ENCODE measurements at places on chromosomes 1 and 21.

DNA sequence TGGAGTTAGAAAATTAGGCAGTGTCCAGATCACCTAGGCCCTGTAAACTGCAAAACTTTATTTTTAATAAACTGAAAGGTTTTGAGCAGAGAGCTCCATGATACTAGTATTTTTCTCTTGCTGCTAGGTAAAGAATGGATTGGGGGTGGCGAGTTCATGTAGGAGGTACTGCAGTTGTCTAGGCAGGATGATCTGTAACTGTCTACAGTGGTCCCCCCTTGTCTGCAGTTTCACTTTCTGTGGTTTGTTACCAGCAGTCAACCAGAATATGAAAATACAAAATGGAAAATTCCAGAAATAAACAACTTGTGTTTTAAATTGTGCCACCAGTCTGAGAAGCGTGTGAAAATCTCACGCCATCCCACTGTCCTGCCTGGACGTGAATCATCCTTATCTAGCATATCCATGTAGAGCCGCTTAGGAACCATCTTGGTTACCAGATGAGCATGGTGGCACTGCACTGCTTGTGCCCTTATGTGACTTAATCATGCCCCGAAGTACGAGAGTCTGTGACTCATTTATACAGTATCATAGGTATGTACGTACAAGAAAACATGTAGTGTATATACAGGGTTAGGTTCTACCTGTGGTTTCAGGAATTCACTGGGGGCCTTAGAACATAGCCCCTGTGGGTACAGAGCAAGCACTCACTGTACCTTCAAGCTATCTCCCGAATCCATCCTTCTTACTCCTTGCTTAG, 94.2 kb downstream of the AHCTF1 start:
- DNase-seq = no peak

GRCh38 chr1:70504821-70505193, 93.7 kb downstream of the CTH start:
- no peak for DNase-seq

- no peak for DNase-seq
Observed at GRCh38 chr1:47971385-47972160, 25.6 kb downstream of the TRABD2B start.

GRCh38 chr1:175612286-175612685, 131.1 kb downstream of the TNR start:
- DNase-seq = no peak

GRCh38 chr1:107231291-107231690, 90.5 kb downstream of the NTNG1 start:
- DNase-seq = no peak

DNA sequence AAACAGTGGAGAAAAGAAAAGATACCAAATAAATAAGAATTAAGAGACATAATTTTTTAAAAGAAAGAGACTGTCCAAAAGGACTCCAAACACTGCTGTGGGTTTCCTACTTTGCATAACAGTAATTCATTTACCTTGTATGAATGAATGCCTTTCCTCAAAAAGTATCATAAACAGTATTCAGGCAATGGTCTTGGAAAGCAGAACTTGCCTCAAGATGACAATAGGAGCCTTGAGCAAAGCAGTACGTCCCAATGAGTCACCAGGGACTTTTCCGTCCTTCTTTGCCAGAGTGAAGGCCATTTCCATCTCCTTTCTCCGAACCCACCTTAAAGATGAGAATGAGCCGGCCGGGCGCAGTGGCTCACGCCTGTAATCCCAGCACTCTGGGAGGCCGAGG, 186.4 kb downstream of the ZBTB18 start:
- DNase-seq = no peak

DNA sequence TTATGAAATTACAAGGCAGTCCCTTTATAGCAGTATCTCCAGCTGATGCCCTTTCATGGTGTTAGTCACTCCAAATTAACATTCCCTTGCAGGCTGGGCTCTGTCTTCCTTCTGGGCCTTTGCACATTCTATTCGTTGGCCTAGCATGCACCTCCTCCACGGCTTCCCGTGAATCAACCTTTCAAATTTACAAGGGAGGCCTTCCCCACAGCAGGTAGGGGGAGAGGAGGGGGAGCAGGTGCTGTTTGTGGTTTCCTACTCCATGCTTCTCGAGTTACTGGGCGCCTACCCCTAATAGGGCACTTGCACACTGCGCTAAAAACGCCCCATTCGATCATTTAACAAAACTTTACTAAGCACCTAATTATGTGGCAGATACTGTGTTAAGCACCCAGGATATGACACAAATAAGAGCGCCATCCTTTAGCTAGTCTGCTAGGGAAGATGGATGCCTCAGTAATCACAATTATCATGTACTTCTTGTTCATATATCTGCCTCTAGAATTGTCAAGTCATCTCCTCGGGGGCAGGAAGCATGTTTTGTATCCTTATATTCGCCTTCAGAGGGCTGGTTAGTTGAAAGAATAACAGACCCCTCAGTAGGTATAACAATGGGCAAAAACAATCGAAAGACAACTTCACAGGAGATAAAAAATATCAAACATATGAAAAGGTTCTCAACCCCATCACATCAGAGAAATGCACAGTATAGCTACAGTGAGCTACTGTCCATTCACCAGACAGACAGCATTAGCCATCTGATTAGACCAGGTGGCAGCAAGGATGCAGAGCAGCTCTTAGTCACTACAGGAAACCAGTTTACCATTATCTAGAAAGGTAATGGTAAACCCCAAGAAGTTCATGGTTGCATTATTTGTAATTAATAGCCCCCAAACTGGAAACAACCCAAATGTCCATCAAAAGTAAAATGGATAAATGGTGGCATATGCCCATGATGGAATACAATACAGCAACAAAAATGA, 1.7 kb upstream of the ADAR start:
- peak; percentile 64 for DNase-seq
